IPS DF 6.9 (cell line): ENCODE measurements at places on chromosomes 6 and 20.

GRCh38 chr6:88262332-88262731 lies 96.2 kb upstream of the CNR1 start:
- DNase-seq = no peak

GRCh38 chr6:34616227-34616585 lies 60.1 kb upstream of the SPDEF start:
- DNase-seq = no peak

- DNase-seq = no peak
These were observed 82.6 kb downstream of the TTLL2 start for GRCh38 chr6:167407239-167408064.

DNA sequence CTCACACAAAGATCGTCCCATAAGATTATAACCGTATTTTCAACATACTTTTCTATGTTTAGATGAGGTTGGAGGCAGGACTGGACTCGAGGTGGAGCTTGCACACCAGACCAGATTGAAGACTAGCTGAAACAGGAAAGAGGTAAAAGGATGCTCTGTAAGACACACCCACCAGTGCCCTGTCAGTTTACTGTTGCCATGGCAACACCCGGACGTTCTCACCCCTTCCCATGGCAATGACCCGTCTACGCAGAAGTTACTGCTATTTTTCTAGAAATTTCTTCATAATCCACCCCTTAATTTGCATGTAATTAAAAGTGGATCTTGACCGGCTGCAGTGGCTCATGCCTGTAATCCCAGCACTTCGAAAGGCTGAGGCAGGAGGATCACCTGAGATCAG lies 13.6 kb upstream of the SRSF6 start:
- DNase-seq = no peak
